ENCODE measurements at places on chromosomes 7 and 10.
A peak's percentile ranks its signal among the peaks of the same experiment; 100 is the strongest.

- DNase-seq: no peak
These were observed 7.4 kb downstream of the CPSF4 start for GRCh38 chr7:99446096-99446495.

DNA sequence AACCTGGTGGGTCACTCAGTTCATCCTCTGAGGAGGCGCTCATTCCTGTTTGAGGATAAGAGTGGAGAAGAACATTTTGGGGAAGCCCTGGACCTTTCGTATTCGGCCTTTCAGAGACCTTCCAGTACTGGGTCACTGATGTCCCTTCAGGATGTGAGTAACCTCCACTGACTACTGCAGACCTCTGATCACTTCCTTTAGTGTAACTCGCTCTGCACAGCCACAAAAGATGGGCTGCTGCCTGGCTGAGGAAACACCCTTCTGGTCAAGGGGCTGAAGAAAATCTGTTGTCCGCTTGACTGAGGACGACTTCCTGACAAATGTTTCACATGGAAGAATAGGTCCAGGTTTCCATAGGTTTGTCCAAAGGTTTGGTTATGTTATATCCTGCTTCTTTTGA is 15.9 kb upstream of the TBXAS1 start:
- peak; percentile 26 for DNase-seq

DNA sequence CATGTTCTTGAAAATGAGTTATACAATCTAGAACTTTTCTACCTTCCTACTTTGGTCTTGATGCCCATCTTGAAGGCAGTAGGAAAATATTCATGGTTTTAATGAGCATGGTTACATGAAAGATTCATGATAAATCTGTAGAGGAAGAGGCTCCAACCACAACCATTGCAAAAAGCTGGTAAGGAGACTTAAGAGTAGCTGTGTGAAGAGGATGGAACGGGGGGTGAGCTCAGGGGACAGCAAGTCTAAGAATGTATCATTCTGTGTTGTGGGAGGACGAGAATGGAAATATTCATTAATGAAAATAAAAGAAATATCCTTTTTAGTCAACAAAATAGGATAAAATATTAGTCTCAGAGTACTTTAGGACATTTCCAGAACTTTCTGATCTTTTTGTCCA is 81.1 kb downstream of the BMPER start:
- DNase-seq: no peak

- DNase-seq: no peak
These were observed 342 bp downstream of the OR2AE1 start for GRCh38 chr7:99876491-99876890.

DNA sequence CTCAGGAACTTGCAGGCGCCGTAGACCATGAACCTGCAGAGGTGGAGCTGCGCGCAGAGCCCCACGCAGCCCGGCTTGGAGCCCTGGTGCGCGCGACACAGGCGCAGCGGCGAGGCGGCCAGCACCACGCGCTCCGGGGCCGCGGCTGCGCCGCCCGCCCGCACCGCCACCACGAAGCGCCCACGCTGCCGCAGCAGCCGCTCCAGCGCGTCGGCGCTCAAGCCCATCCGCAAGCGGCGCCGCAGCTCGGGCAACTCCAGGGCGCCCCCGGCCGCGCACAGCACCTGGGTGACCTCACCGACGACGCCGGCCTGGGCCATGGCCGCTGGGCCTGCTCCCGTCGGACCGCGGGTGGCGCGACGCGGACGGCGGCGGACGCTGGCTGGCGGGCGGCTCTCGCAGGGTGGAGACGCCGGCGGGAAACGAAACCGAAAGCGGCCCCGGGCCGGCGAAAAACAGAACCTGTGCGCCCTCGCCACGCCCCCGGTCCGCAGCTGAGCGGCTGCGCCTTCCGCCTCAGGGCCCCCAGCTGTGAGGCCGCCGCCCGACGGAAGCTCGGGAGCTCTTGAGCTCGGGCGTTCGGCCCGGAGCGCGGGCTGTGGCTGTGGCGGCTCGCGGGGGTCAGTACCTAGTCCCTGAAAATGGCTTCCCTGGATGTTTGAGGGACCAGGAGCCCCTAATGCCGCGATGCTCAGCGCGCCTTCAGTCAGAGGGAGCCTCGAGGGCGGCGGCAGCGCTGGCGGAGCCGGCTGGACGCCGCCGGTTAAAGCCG is at the start of gene PARP12:
Gene PARP12 (minus strand): TSS at position 424 of the 772 bp plus-strand sequence. CDS start 104 bp downstream, at position 320.
- DNase-seq: peak; percentile 92

- DNase-seq: no peak
These were observed 31.6 kb upstream of the C10orf67 start for GRCh38 chr10:23376229-23376655.

GRCh38 chr7:151440799-151441445 is 981 bp upstream of the CRYGN start:
- no peak for DNase-seq

Measured in activated CD8-positive, alpha-beta memory T cell treated with anti-CD3 and anti-CD28 coated beads for 24 hours (primary cell).